NCI-H748 treated with DMSO at 0.1 percent for 48 hours (cell line): ENCODE measurements at places on chromosomes 16 and 17.

GRCh38 chr17:74431568-74432423 lies at the start of gene GPRC5C:
Gene GPRC5C (plus strand): TSS chr17:74432088. CDS start chr17:74439777, 7,689 bp downstream.
- DNase-seq: peak; percentile 52

GRCh38 chr17:1244606-1245012 lies 25.6 kb upstream of the BHLHA9 start:
- no peak for DNase-seq

GRCh38 chr17:7468804-7469389 lies 10.5 kb downstream of the ZBTB4 start:
- no peak for DNase-seq

GRCh38 chr16:87297918-87298631 lies 19.1 kb downstream of the C16orf95 start:
- DNase-seq: peak; percentile 1

- no peak for DNase-seq
These were observed 521 bp downstream of the ATMIN start for GRCh38 chr16:81035975-81036750.

GRCh38 chr17:48749621-48750553 lies 21.3 kb upstream of the HOXB13 start:
- DNase-seq: no peak

DNA sequence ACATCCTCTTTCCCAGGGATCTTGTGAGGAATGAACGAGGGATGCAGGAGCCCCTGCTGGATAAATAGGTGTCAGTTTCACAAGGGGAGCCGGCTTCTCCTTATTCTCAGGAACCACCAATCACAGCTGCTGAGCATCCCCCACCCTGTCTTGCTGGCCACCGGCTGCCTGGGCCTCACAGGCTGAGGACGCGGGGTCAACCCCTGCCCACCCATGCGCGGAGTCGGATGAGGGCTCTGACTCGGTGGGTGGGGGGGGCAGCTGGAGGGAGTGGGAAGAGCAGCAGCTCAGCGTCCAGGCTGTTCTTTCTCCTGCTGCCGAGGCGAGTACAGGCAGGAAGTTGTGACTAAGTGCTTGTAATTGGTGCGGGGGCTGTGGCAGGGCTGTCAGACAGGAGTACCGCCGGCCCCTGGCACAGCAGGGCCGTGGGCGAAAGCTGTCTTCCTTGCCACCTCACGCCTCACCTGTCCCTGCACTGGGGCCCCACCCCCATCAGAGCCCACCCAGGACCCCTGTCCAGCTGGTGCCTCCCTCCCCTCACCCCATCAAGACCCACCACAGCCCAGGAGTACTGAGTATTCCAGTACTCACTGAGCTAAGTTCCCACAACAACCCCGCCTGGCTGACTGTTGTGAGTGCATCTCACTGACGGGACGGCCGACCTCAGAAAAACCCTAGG lies 11.0 kb upstream of the DPEP1 start:
- peak; percentile 3 for DNase-seq

- DNase-seq: no peak
These were observed 235.2 kb upstream of the SOX9 start for GRCh38 chr17:71885662-71886061.

DNA sequence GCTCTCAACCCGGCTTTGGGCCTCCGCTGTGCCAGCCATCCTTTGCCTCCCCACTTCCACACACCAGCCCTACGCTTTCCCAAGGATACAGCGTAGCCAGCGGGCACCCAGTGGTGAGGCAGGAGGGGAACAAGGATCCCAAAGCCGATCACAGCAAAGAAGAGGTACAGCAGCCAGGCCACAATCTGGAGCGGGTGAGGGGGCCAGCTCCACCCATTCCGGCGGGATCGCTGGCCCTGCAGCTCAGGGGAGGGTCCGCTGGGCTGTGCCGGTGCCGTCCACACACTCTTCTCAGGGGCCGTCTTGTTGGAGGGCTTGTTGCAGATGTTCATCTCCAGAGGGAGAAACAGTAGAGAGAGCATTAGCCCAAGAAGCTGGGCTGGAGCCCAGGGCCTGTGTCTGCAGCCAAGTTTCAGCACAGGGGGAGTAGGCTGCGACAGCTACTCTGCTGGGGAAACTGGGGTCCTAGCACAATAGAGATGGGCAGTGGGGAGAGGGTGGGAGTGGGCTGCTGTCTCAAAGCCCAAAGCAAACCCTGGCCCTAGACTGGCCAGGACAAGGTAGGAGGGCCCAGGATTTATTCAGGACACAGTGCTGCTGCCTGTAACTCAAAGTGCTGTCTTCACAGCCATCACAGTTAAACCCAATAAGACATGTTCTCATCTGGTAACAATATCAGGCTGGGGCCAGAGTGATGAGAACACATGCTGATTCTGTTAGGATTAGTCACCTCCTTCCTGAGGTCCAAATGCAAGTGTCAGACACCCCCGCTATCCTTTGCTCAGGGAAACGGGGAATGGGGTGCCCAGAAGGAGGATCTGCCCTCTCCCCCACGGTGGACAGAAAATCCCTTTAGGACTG lies 9.9 kb downstream of the ZDHHC1 start:
- no peak for DNase-seq

GRCh38 chr17:64328859-64329531 lies 61.7 kb downstream of the PECAM1 start:
- DNase-seq: no peak

DNA sequence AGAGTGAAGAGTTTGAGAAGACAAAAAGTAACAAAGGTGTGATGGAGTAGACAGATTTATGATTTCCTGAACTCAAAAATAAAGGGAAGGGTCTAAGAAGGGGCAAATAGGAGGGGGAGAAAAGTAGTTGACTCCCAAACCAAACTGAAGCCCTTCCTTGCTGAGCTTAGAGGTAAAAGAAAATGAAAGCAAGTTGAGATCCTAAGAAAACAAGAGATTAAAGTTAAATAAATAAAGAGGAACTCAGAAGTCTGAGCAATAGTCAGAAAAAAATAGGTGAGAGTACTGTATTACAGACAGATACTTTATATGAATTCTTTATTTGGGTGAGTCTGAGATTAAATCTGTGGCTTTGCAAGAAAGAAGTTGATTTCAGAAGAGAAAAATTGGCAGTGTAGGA lies 3.3 kb upstream of the PSMD12 start:
- no peak for DNase-seq

DNA sequence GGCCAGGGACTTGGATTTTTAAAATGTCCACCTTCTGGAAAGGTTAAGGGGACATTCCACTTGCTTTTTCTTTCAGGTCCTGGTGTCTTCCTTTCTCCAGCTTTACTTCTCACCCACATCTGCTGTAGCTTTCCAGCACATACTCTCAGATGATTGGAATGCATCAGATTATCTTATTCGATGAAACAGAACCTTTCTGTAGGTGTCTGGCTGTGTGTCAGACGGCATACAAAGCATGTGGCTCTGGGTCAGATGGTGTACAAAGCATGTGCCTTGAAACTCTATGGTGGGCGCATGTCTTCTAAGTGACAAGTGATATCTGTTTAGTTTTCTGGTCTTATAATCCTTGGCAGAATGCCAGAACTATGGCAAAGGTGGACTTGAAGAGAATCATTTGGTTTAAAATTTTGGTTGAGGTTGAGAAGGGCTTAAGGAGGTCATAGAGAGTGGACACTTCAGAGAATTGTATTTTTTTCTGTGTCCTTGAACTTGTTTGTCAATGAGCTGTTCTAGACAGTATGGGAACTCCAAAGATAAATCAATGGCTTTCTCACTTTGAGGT lies 125.3 kb downstream of the FTO start:
- no peak for DNase-seq

DNA sequence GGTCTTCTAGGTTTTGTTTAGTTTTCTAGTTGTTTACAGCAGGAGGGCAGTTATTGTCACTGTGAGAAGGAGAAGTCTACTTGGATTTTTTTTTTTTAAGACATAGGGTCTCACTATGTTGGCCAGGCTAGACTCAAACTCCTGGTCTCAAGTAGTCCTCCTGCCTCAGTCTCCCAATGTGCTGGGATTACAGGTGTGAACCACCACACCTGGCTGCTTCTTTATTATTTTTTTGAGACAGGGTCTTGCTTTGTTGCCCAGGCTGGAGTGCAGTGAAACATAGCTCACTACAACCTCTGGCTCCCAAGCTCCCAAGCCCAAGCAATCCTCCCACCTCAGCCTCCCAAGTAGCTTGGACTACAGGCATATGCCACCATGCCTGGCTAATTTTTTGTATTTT lies 68.3 kb upstream of the STAC2 start:
- no peak for DNase-seq

DNA sequence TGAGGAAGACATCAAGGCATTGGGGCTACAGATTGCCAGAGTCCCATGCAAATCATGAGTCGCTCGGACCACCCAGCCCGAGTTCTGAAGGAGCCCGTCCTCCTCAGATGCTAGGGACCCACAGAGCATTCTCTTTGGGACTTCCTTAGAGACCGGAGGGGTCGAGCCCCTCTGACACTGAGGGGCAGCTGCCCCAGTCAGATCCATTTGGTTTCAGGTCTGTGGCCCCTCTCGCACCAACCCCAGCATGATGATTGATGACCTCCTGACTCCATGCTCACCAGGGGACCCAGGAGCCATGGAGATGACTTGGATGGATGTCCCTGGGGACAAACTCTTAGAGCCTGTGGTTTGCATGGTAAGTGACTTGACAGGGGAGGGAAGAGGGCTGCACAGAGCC lies 8.0 kb downstream of the PDF start:
- no peak for DNase-seq

DNA sequence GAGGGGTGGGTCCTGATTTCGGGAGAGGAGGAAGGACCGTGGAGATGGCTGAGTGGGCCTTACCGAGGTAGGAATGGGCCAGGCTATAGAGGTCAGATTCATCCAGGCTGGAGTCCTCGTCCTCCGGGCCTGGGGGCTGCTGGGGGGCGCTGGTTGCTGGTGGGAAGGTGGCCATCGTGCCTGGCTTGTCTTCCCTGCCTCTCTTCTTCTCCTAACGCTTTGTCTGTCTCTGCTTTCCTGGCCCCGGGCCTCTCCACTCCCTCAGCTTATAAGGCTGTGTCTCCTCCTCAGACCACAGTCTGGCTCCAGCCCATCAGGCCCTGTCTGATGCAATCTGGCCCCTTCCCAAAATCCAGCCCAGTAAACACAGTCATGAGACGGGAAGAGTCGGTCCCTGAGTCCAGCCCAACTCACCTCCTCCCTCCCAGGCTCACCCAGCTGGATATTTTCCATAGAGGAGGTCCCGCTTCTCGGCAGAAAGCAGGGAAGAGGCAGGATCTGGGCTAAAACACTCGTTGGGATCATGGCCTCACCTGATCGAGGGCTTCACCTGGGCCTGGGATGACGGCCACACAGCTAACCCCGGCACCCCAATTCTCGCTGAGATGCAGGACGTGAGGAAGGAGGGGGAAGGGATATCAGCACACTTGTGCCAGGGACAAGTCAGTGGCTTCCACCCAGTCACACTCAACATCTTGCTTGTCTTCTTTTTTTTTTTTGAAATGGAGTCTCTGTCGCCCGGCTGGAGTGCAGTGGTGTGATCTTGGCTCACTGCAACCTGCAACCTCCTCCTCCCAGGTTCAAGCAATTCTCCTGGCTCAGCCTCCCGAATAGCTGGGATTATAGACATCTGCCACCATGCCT lies at the start of gene NUPR1:
TSS of gene NUPR1 (minus strand) at position 242 of the 864 bp plus-strand sequence. CDS start at position 175, 67 bp downstream.
- no peak for DNase-seq

DNA sequence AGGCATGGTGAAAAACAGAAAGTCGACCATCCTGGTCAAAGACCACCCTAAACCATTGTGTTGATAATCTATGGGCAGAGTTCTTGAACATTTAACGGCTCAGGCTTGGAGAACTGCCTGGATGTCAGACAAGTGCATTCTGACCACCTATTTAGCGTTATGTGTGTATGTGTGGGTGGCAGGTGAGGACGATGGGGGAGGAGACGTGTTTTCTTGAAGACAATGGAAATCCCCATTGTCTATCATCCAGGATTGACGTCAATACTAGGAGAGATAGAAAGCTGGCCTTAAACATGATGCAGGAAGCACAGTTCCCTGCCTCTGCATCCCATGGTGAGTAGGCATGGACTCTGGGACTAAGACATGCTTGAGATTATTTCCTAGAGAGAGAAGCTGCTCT lies 157.4 kb upstream of the MAF start:
- no peak for DNase-seq

DNA sequence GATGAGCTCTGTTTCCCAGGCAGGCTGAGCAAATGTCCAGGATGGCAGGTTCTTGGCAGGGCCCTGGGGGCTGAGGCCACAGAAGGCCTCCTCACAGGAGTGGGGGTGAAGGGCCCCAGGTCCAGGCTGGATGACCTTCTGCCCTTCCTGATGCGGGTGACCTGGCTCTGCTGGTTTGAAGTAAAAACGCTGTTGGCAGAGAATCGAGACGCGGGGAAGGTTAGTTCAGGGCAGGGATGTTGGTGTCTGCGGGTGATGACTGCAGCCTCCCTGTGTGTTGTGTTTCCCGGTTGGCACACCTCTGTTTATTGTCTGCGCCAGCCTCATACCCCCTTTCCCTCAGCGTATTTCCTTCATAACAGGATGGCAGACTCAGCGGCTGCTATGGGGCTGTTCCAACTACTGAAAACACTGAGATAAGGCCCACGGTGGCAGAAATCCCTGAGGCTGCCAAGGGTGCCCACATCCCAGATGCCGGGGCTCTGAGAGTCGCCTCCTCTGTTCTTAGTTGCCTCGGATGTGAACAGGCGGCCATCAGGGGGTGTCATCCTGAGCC lies 104.6 kb downstream of the METRNL start:
- no peak for DNase-seq

- no peak for DNase-seq
These were observed 30.6 kb downstream of the MRM3 start for GRCh38 chr17:812638-813204.

DNA sequence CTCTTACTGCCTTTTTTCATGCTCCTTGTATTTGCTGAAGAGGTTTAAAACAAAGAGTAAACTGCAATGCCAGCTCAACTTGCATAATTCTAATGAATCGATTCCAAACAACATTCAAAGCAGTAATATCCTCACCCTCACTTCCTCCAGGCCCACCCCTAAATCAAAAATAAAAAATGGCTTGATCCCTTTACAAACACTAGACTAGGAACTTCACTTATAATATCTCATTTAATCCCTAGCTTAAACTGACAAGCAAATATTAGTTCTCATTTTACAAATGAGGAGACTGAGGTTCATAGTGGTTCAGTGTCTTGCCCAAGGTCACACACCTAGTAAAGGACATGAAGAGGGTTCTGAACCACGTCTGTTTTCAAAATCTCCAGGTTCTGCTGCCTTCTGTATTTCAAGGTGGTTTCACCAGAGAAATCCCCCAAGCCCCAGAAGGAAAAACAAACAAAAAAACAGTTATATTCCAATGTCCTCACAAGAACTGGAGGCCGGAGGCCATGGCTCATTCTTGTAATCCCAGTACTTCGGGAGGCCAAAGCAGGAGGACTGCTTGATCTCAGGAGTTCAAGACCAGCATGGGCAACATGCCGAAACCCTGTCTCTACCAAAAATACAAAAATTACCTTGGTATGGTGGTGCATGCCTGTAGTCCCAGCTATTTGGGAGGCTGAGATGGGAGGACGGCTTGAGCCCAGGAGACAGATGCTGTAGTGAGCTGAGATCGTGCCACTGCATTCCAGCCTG lies 80.3 kb upstream of the GRIN2A start:
- DNase-seq: no peak

GRCh38 chr17:142102-142661 lies 4.8 kb downstream of the SCGB1C2 start:
- DNase-seq: no peak

- DNase-seq: no peak
These were observed 31.1 kb downstream of the TRPV2 start for GRCh38 chr17:16446338-16446983.

- DNase-seq: no peak
These were observed 2.1 kb upstream of the LRRC75A start for GRCh38 chr17:16494059-16494458.

GRCh38 chr16:11498683-11499082 lies 88.0 kb downstream of the LITAF start:
- no peak for DNase-seq
